Cardiac fibroblast (primary cell): ENCODE measurements at places on chromosomes 4 and X.

DNA sequence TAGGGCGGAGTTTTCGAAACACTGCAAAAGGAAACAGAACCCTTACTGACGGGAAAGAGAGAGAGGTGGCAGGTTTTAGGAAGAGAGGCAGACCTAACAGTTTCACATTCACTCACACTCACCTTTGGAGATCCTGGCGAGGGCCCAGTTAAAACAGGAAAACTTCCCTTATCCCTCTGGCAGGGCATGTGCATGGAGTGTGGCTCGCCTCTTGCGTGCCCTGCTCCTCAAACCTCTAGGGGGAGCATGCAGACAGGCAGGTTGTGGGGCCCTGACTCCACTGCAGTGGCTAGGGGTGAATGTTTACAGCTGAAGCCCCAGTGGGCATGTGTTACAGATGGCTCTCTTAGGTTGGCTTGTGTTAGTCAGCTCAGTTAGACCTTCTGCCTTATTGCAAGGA lies 451.5 kb downstream of the UBE2NL start:
- no peak for DNase-seq

DNA sequence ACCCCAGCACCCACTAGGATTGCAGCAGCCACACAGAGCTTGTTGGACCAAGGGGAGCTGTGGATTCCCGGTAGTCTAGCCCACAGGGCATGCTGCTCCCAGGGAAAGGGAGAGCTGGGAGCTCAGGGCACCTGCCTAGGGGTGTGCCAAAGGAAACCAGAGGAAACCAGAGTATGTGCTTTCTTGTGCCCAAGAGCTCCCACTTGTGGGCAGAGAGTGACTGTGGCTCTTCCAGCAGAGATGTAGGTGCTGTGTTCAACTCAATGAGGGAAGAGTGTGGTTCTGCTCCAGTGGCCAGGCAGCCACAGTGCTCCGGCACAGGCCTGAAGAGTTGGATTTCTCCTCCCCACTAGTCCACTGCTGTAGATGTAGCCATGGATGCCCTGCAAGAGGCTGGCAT lies 1050.0 kb upstream of the INTU start:
- no peak for DNase-seq

DNA sequence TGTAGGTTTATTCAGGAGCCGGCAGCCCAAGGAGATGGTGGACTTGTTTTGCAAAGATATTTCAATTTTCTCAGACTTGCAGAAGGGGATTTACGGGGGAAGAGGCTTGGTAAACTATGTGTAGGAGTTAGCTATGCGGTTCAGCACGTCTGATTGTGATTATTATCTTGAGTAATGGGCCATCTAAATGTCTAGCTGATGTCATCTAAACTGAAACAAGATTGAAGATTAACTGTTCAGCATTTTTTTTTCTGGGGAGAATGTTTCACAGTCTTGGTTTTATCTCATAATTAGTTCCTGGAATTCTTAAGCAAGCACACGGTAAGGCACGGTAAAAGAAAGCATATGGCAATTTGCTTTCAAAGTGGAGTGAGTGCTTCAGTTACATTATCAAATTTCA lies 207.3 kb upstream of the CXorf51B start:
- no peak for DNase-seq

DNA sequence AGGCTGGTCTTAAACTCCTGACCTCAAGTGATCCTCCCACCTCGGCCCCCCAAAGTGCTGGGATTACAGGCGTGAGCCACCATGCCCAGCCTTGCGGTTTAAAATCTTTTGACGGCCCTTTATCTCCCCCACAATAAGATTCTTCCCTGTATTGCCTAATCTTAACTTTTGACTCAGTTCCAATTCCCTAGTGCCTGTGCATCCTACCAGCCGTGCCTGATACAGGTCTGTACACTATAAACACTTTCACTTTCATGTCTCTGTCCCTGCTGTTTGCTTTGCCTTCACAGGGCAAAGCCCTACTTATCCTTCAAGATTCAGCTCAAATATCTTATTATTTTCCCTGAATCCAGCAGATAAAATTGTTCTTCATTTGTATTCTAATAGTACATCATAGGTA lies 74.6 kb downstream of the WDR44 start:
- DNase-seq, result peak; percentile 63

DNA sequence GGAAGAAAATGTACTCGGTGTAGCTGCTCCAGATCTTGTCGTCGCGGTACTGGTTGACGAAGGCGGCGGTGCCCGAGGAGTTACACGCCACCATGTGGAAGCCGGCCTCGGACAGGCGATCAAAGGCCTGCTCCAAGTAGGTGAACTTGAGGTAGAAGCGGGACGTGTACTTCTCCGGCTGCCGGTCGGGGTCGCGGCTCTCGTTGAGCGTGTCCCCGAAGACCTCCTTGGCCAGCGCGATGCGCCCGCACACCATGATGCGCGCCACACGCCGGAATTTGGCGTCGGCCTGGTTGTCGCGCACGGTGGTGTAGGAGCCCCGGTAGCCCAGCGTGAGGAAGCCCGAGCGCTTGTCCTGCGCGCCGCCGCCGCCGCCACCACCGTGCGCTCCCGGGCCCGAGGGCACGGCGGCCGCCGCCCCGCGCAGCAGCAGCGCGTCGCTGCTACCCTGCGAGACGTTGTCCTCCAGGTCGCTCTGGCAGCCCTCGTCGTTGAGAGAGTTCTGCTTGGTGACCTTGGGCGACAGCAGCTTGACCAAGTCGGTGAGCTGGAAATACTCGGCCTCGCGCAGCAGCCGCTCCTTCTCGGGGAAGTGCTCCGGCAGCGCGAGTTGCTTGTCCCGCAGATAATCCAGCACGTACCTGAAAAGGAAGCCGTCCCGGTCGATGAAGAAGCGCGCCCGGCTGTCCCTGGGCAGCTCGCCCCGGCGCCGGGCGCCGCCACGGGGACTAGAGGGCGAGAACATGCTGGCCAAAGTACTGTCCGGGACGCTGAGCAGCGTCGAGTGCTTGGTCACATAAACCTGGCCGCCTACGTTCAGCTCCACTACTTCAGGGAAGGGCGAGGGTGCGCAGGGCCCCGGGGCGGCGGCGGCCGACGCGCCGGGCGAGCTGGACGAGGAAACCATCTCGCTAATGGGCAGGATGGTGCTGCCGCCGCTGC lies 775 bp downstream of the KCTD8 start:
- DNase-seq, result peak; percentile 9

- no peak for DNase-seq
Observed at GRCh38 chr4:159420162-159421057, 317.5 kb downstream of the RAPGEF2 start.

- no peak for DNase-seq
Observed at GRCh38 chr4:71882113-71882841, 98.4 kb upstream of the GC start.

DNA sequence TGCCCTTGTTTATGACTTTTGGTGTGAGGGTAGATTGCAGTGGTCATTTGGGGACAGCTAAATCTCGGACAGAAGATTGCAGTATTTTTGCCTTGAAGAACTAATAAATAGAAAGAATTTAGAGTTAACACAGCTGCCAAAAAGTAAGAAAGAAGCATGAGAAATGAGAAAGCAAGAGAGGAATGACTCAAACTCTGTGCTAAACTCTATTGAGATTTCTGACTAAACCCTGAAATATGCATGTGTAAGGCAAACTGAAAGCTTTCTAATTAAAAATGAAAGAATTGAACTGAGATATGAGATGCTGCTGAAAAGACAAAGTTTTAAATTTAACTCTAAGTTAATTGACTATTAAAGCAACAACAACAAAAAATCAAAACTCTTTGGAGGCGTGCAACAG lies 791.3 kb downstream of the RAB28 start:
- peak; percentile 46 for DNase-seq

DNA sequence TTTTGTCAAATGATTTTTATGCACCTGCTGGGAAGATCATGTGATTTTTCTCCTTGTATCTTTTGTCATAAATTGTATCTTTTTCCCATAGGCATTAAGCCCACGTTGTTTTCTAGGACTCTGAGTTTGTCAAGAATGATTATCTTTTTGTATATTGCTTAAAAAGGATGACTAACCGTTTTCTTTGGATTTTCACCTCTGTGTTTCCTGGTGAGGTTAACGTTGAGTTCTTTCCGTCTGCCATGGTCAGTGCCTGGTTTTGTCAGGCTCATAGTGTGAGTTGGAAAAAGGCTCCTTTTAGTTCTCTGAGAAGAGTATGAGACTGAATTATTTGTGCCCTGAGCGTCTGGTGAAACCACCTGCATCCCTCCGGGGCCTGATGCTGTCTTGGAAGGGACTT lies 21.9 kb downstream of the PCGF3 start:
- peak; percentile 40 for DNase-seq

GRCh38 chr4:55001538-55001937 lies 123.9 kb downstream of the KDR start:
- DNase-seq, result no peak

DNA sequence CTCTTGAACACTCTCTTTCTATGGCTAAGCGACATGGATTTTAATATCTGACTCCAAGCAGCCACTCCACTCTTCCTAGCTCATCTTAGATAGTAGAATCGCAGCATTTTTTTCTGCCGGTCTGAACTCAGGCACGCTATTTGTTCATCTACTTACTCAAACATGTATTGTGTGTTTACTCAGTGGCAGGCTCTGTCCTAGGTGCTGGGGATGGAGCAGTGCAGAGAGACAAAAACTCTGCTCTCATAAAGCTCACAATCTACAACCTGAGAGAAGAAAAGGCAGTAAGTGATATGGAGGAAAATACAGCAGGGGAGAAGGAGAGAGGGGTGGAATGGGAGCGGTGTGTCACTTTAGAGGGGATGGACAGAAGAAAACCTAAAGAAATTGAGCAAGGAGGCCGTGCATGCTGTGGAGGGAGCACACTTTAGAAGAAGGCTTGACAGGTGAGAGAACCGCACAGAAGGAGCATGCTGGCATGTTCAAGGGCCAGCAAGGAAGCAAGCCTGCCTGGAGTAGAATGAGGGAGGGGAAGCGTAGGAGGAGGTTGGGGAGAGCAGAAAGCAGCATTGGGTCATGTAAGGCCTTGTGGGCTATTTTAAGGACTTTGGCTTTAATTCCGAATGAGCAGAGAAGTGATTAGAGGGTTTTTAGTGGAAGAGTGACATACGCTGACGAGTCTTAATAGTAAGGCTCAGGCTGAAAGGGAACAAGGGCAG lies 132.0 kb downstream of the ANK2 start:
- no peak for DNase-seq

GRCh38 chr4:171573181-171573580 lies 240.0 kb upstream of the GALNTL6 start:
- no peak for DNase-seq

DNA sequence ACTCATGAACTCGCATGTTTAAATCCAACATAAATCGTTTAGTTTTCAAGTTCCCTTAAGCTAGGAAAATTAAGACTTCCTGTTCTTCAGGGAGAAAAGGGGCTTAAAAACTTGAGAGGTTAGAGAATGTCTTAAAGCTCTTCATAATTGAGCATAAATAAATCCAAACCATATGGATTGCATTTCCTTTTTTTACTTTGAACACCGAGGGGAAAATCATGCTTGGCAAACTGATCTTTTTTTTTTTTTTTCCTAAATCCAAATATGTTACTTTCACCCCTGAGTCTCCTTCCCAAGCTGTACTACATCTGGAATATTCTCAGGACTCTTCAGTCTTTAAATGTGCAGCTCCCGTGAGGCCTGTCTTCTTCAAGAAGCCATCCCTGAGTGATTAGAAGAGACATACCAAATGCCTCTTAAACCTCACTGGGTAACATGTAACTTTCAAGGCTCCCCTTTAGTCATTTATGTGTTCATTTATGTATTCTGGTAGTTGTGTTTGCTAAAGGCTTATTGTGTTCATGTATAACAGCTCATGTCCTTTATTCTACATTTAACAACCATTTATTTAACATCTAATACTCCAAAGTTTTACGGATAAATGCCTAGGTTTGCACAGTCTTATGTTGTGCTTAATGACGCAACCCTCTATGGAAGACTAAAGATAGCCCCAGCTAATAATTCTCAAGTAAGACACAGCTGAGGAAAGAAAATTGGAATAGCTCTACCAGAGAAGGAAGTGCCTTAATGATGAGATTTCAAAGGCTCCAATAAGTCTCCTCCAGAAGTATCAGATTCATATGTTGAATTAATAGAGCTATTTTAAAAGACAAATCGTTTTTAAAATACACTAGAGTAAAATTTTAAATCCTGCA lies 107.0 kb downstream of the AGTR2 start:
- no peak for DNase-seq
